ENCODE measurements at places on chromosomes 7 and 10.

- no peak for DNase-seq
Measured at GRCh38 chr10:79344502-79345195, 2.6 kb upstream of the PPIF start.

DNA sequence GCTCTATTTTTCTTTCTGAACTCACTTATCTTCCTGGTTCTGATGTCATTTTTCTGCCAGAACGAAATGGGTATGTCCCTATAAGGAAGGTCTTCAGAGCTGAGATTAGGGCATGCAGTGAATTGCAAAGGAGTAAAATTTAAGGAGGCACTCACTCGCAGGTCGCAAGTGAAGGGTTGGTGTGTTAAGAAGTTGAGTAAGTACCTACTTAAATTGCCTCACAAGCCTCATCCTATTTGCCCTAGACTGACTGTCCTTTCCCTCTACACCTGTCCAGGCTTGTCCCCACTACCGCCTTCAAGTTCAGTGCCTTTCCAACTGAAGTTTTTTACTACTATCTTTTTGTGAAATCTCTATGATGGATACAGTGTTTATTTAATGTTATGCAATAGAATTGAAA, 191.5 kb downstream of the AHR start:
- no peak for DNase-seq

DNA sequence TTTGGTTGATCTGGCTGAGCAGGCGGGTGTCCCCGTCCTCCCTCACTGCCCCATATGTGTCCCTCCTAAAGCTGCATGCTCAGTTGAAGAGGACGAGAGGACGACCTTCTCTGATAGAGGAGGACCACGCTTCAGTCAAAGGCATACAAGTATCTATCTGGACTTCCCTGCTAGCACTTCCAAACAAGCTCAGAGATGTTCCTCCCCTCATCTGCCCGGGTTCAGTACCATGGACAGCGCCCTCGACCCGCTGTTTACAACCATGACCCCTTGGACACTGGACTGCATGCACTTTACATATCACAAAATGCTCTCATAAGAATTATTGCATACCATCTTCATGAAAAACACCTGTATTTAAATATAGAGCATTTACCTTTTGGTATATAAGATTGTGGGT, 26.9 kb upstream of the TRIM56 start:
- DNase-seq: peak; percentile 49

GRCh38 chr10:127320176-127320575, 123.8 kb upstream of the INSYN2A start:
- no peak for DNase-seq

GRCh38 chr7:68787566-68787965, 810.7 kb upstream of the AUTS2 start:
- no peak for DNase-seq

DNA sequence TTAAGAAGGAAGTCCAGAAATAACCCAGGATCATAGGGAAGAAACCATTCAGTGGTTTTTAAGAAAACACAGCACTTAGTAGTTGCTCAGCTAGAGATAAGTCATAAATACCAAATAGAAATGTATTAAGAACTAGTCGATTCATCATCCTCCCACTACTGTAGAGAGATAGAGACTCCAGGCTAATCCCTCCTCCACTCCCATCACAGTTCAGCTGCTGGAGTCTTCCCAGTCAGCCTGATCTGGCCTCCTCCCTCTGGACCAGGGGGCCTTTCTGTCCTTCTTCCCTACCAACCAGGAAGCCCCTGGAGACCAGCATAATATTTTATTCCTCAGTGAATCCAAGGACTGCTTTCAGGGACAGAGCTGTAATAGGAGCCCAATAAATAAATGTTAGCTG, 294.1 kb upstream of the YAE1 start:
- DNase-seq: no peak

- DNase-seq: no peak
Measured at GRCh38 chr7:101210143-101210542, 7.2 kb downstream of the PLOD3 start.

- no peak for DNase-seq
Measured at GRCh38 chr10:100636848-100637553, 101.3 kb downstream of the HIF1AN start.

GRCh38 chr7:116644628-116645027, 27.4 kb upstream of the MET start:
- DNase-seq: no peak

- DNase-seq: no peak
Measured at GRCh38 chr7:73909051-73909941, 48.3 kb downstream of the TMEM270 start.

GRCh38 chr10:98096316-98096715, 38.1 kb upstream of the R3HCC1L start:
- DNase-seq: no peak

DNA sequence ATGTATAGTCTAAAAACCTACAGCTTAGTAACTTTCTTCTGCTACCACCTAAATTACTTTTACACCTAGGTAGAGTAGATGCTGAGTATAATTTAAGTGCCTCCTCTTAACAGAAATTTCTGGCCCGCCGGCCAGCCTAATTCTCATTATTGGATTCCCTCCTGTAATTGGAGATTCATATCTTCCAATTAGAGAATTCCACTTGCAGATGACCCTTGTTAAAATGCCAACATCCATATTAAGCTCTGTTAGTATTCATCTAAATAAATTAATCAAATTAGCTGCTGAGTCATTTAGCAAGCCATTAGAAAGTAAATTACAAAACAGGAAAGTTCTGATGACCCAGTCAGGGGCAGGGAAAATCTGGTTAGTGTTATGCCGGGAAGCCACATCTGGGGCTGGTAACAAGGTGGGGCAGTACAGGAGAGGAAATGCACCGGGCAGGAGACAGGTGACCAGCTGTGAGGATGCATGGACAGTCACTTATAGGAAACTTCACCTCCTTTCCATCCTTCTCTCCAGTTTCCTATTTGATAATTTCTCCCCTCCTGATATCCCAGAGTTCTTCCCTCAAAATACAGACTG, 82.8 kb downstream of the ORC5 start:
- DNase-seq: no peak

GRCh38 chr7:73648593-73649332, 18.9 kb upstream of the VPS37D start:
- DNase-seq: no peak

- DNase-seq: no peak
Measured at GRCh38 chr7:14073988-14074387, 84.5 kb upstream of the ETV1 start.

DNA sequence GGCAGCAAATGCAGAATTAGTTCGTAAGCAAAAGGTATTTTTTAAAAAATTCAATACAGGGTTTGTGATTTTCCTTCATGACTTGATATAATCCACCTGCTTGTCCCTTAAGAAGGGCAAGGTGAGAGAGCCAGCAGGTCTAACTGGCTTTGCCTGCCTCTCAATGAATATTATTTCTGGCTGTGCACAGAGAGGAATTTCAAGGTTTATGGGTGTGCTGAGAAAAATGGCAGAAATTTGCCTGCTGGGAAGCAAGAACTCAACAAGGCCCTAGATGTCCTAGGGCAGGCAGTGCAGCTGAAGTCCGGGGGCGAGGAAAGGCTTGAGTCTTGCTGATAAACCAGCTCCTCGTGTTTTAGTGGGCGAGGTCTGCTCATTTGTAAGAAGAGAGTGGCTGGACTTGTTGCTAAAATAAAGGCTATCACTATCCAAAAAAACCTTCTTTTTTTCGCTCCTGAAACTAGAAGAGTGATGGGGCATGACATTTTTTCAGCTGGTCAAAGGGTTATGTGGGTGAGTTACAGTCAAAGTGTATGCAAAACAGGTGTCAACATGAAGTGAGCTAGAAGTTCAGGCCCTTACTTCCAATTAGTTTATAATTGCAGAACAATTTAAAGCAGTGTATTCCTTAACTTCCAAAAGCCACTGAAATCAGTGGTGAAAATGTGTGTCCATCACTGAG, 385.8 kb upstream of the KLF6 start:
- no peak for DNase-seq

DNA sequence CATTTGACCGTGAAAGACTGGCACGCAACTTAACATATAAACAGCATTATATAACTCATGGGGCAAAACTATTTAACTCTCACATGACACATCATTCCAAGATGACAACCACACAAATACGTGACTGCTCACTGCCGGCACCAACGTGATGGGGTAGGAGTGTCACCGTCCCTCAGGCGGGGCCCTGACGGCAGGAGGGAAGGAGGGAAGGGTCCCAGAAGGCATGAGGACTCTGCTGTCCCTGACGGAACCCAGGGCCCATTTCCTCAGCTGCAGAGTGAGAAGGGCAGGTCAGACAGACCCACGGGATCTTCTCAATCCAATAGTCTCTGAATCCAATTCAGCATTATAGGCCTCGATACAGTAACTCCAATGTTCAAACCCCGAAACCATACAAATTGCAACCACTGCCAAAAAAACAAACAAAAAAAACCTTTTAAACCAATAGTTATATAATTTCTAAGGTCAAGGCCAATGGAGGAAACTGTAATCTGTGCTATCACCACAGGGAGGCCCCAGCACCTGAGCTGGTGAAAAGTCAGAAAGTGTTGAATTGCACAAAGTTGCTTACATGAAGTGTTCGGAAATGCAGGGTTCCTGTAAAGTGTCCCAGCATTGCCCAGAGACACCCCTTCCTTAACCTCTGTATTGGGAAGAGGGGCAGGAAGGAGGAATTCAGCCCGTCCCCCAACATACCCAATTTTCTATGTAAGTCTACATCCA, 137.4 kb downstream of the TNS3 start:
- DNase-seq: no peak

DNA sequence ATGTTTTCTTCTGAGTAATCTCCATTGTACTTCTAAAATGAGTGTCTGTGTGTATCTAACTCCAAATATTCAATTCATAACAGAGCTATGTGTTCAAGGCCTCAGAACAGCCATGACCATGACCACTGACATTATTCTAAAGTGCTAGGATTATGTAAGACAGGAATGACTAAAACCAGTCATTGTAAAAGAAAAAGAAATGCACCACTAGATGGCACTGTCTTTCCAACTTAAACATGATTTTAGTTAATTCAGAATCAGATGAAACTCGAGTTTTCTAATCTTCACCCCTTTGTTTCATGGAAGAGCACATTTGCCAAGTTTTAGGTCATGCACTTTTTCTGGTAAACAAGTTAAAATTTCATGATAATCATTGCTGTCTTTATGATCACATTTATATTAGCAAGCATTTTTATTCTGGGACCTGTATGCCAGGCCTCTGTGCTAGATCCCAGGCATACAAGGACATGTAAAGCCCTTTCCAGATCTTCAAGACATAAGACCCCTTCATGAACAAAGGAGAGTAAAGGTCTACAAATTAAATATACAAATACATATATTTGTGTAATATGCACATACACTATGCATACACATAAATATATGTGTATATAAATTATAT, 26.1 kb upstream of the RSU1 start:
- peak; percentile 80 for DNase-seq

- no peak for DNase-seq
Measured at GRCh38 chr7:102845346-102845745, 67.5 kb upstream of the LRRC17 start.

DNA sequence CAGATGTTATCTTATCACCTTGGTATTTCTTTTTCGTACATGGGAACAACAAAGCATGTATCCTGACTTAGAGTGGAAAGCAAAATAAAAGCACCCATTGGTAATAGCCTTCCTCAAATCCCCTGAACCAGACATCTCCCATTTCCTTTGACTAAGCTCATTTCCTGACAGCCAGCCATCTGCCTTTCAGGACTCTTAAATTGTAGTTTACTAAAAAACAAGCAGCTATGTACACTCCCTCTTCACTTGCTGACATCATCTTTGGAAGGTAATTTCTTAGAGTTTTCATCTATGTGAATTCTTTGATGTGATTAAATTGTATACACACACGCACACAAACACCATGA, 40.7 kb downstream of the ARL4A start:
- DNase-seq: no peak

Data from CD4-positive, alpha-beta T cell treated with Interleukin-21 for 1 hour (primary cell).